ENCODE measurements at places on chromosomes 13 and 19.

GRCh38 chr13:114268344-114269280 is 12.8 kb upstream of the UPF3A start:
- DNase-seq: no peak

GRCh38 chr19:48631225-48631624 is 6.0 kb downstream of the DBP start:
- DNase-seq: no peak

DNA sequence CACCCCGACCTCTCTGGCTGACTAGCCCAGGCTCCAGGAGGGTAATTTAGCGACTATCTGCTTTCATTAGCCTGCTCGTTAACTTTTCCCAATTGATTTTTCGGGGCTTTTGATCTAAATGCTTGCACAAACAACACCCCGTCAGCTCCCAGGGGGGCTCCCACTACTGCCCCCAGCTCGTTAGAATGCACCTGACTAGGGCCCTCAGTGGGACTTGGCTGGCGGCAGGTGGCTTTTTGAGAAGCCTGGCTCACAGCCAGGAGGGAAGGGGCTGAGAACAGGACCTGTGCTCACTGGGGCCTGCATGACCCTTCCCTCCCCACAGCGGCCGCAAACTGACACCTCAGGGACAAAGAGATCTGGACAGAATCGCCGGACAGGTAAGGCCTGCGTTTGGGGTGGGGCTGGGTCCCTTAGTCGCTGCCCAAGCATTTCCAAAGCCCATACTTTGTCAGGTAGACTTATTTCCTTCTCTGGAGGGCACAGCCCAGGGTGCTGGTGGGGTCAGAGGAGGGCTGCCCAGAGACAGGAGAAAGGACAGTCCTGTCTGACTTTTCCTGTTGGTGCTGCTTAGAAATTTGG is 7.6 kb upstream of the CD79A start:
- no peak for DNase-seq

GRCh38 chr19:15045506-15045905 is 3.8 kb upstream of the CASP14 start:
- no peak for DNase-seq

- no peak for DNase-seq
Measured at GRCh38 chr13:49869519-49869918, 66.6 kb downstream of the SPRYD7 start.

- DNase-seq: no peak
Measured at GRCh38 chr13:40969169-40969901, 49.8 kb downstream of the ELF1 start.

- DNase-seq: no peak
Measured at GRCh38 chr13:107649079-107649478, 566.3 kb downstream of the LIG4 start.

DNA sequence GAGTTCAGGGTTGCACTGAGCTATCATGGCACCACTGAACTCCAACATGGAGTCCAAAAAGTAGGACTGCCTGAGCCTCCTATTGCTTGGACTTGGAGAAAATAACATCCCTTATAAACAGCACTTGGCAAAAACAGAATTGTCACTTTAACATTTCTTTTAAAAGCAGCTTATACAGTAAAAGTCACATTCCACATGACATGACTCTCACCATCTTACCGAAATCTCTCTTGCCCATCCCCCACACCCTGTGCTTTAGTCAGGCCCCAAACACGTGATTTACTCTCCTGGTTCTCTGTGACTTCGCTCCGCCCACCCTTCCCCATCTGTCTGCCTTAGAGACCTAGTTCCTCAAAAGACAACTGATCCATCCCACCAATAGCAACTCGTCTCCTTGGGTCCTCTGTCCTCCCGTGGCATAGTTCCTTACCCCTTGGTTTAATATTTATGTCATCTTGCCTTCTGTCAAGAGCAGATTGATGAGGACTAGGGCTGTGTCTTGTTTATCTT is 4.6 kb downstream of the SAFB start:
- no peak for DNase-seq

GRCh38 chr13:76804801-76805200 is 81.4 kb downstream of the KCTD12 start:
- DNase-seq: no peak

GRCh38 chr13:101627556-101627943 is 175.1 kb downstream of the ITGBL1 start:
- peak; percentile 5 for DNase-seq

DNA sequence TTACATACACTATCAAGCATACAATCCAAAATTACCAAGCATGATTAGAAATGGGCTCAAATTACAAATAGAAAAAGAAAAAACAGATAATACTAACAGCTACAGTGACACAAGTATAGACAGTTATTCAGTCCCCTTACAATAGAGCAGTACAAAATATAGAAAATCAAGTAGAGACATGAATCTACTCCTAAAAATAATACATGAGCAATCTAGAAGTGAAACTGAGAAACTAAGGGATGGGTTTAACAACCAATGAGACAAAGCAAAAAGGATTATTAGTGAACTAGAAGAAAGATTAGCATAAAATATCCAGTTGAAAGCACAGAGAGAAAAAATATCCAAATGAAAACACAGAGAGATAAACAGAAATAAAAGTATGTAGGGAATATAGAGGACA is 426.7 kb downstream of the TBC1D4 start:
- DNase-seq: no peak

DNA sequence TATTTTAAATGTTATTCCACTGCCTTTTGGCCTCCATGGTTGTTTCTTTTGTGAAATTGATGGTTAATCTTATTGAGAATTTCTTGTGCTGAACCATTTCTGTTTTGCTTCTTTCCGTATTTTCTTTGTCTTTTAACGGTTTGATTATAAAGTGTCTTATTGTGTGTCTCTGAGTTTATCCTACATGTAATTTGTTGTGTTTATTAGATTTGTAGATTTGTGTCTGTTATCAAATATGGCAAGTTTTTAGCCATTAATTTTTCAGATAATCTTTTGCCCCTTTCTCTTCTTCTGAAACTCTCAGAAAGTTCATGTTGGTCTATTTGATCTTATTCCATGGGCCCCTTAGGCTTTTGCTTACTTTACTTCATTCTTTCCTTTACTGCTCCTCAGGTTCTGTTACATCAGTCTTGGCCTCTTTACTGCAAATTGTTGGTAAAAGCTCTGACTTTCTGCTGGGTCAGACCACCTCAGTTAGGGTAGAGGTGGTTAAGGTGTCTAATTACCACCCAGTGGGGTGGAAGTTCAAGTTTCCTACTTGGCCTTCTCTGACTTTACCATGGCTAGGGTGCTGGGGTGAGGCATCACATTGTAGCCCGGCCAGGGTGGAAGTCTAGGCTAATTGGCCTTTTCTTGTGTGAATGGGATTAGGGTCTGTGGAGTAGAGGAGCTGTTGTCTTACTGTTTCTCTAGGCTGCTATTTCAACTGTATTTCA is 58.3 kb downstream of the ZMYM2 start:
- DNase-seq: no peak

- DNase-seq: no peak
Measured at GRCh38 chr13:77859450-77859849, 59.2 kb downstream of the EDNRB start.

DNA sequence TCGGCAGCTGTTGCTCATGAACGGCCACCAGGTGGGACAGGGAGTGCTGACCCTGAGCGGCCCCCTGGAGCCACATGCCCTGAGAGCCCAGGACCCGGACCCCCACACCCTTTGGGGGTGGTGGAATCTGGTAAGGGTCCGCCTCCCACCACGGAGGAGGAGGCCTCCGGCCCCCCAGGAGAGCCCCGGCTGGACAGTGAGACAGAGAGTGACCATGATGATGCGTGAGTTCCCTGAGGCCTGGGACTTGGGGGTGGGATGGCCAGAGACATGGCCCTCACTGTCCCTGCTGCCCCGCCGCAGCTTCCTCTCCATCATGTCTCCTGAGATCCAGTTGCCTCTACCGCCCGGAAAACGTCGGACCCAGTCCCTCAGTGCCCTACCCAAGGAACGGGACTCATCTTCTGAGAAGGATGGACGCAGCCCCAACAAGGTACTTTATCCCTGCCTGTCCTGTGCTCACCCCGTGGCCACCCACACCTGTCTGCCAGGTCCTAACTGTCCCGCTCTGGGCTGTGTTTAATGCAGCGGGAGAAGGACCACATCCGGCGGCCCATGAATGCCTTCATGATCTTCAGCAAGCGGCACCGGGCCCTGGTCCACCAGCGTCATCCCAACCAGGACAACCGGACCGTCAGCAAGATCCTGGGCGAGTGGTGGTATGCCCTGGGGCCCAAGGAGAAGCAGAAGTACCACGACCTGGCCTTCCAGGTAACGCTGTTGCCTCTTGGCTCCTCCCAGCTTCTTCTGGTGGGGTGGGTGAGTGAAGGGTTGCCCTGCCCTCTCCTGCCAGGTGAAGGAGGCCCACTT is 14.7 kb upstream of the PRR19 start:
- no peak for DNase-seq

- no peak for DNase-seq
Measured at GRCh38 chr13:95708811-95709500, 32.0 kb downstream of the DNAJC3 start.

- DNase-seq: no peak
Measured at GRCh38 chr13:43058318-43058674, 34.9 kb downstream of the DNAJC15 start.

DNA sequence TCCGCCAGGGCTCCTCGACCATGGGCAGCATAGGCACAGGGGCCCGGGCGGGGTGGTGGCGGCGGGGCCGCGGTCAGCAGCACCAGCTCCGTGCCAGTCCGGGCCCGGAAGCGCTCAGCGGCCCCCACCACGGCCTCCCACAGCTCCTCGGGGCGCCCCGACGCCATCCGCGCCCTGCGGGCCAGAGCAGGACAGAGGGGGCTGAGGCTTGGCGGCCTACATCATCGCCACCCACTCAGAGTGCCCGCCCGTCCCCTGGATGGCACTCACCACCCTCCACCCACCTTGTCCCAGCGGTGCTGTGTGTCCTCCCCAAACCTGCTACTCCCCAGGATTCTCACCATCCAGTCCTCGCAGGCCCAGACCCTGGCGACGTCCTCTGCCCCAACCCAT is 4.0 kb downstream of the AKT1S1 start:
- no peak for DNase-seq

DNA sequence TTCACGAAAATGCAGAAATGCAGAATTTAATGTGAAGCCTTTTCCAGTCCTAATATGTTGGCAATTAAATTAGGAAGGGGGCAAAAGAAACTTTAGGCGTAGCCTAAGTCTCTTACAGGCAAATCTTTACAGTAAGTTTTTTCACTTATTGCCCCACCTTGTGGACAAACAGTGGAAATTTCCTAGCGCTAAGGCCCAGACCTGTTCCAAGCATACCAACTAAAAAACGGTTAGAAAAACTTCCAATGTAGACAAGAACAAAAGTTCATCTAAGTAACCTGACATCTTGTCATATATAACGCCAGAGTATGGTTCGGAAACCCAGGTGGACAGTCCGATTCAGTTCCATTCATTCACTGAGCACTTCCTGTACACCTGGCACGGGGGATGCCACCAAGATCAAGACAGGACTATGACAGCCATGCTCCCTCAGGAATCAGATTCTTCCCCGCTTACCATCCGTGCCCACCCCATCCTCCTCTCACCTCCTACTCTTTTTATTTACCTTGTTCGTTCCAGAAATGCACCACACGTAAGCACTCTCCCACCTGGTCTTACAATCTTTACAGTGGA is 4.9 kb downstream of the ZAR1L start:
- no peak for DNase-seq
